ENCODE measurements at places on chromosomes 13 and 19. TPM values are rescaled to one million over a fixed set of nuclear protein-coding genes. Genes with fewer than 3 reads are reported as not detected.

The PDE4A gene
- total RNA-seq = 31.7 TPM

The ZNF77 gene
- 3.8 TPM for total RNA-seq

The ZNF540 gene
- total RNA-seq = 3.7 TPM

The SLC8A2 gene
- not detected for total RNA-seq

The SCN1B gene
- total RNA-seq = 0.53 TPM

The ETV2 gene
- total RNA-seq = 1.0 TPM

The DCLK1 gene
- total RNA-seq = not detected

The ABCA7 gene
- 100 TPM for total RNA-seq

The NECTIN2 gene
- not detected for total RNA-seq

The MAP4K1 gene
- total RNA-seq = 278 TPM

The ASPDH gene
- total RNA-seq = not detected

The MRPL54 gene
- 84.8 TPM for total RNA-seq

The TEX29 gene
- not detected for total RNA-seq

The PSG11 gene
- total RNA-seq = not detected

The GFY gene
- total RNA-seq = not detected

The GNG7 gene
- total RNA-seq = 0.68 TPM

The NPHS1 gene
- not detected for total RNA-seq

The LHB gene
- not detected for total RNA-seq

The DHX34 gene
- total RNA-seq = 11.8 TPM

The NMRK2 gene
- not detected for total RNA-seq

The KIR2DL4 gene
- total RNA-seq = not detected

The SLC39A3 gene
- 18.5 TPM for total RNA-seq

The MIER2 gene
- total RNA-seq = 24.4 TPM

The CFAP97D2 gene
- total RNA-seq = not detected

The DIAPH3 gene
- total RNA-seq = 17.3 TPM

The SGCG gene
- not detected for total RNA-seq

The RABAC1 gene
- 78.9 TPM for total RNA-seq

The CEACAM8 gene
- not detected for total RNA-seq

The ZNF714 gene
- 22.0 TPM for total RNA-seq

Data from activated naive CD4-positive, alpha-beta T cell treated with anti-CD3 and anti-CD28 coated beads, Interleukin-2, amount 10 ng/mL, durations not matched to agents 5 hours and 36 hours (primary cell).